Stimulated activated CD4-positive, alpha-beta T cell treated with anti-CD3 and anti-CD28 coated beads, Interleukin-1b, Interleukin-23, amount 100 ng/mL, for 1 hour (primary cell): ENCODE measurements at places on chromosomes 7 and 10.
A peak's percentile ranks its signal among the peaks of the same experiment; 100 is the strongest.

- DNase-seq = no peak
These were observed 22.5 kb downstream of the EPHB4 start for GRCh38 chr7:100804681-100805431.

DNA sequence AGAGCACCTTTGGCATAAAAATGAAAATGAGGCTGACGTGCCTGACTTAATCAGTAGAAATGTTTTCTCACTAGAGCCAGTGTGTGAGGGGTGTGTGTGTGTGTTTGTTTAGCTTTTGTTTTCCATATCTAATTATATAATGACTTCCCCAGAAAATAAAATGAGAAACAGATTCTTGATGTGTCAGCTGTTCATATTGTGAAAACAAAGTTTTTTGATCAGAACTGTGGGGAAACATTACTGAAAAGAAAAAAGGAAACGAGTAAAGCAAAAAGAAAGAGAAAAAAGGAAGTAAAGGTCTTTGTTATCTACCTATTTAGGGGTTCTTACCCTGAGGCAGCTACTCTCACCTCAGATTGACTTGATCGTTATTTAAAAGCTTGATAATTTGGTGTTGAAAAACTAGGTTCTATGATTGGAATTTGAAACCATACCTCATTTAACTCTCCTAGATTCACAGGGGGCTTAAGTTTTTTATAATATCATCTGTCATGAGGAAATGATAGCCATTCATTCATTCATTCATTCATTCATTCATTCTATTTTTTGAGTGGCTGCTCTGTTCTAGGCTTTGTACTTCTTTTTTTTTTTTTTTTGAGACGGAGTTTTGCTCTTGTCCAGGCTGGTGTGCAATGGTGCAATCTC is 58.0 kb downstream of the CREM start:
- no peak for DNase-seq

GRCh38 chr7:93747019-93747418 is 143.5 kb downstream of the TFPI2 start:
- DNase-seq = no peak

DNA sequence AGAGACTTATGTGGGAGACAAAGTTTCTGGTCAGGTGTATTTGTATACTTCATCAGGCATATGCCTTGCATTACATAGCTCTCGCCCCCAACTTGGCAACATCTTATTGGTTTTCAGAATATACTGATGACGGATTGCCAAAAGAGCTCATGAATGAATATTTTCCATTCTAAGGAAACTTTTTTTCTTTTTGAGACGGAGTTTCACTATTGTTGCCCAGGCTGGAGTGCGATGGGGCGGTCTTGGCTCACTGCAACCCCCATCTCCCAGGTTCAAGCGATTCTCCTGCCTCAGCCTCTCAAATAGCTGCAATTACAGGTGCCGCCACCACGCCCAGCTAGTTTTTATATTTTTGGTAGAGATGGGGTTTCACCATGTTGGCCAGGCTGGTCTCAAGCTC is 6.0 kb downstream of the CYCS start:
- no peak for DNase-seq

DNA sequence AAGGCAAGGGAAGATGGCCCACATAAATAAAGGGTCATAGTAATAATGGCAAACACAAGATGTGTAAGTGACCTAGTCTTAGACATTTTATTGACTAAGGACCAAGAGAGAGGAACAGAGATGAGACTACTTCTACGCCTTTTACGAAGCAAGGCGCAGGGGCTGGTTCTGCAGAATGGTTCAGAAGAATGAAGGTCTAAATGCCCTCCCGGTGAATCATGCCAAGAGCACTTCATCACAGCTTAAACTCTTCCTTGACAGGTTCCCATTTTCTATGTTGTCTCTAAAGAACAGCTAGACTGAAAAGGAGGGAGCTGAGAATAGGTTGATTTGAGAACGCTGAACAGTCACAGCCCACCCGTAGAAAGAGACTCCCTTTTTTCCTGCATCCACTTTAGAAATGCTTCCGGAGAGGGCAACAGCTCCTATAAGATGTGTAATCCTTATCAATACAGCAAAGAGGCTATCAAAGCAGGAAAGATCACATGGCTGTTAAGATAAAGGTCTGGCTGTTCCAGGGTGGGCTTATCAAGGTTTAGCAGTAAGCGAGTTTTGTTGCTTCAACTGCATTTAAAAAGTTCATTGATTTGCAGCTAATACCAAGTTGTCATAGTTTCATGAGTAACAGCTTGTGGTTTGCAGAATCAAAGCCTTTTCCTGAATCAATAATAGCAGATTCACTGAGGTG is 93.4 kb upstream of the AUTS2 start:
- no peak for DNase-seq

DNA sequence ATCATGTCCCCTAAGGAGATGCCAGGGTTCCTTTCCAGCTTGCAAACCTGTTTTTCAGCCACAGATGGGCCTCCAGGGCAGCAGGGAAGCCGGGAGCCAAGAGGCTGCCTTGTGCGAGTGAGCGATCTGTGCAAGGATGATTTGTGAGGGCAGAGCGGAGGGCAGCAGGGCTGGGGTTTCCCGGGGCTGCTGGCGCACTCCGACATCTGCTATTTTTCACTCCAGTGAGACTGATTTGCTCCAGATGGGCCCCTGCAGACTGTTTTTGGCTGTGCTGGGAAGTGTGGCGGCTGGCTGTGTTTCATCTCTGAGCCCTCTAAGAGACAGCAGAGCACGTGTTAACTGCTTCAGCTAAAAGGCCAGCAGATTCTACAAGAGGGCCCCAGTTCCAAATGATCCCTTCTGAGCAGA is 466.2 kb downstream of the TYW1 start:
- no peak for DNase-seq

DNA sequence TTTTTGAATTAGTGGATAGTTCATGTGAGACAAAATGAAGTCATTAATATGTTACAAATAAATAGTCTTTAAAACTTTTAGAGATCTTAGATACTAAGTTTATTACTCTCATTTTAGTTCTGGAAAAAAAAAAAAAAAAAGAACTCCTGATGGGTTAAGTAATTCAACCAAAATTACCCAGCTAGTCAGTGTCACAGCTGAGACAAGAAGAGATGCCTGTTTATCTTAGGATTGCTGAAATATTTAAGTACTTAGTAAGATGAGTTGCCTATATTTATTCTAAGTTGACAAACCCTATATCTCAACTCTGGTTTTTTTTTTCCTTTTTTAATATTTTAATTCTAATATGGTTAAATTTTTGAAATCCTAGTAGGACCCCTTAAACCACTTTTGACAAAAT is 781.0 kb upstream of the LRRN3 start:
- no peak for DNase-seq

GRCh38 chr10:116761883-116762282 is 19.5 kb upstream of the HSPA12A start:
- DNase-seq = no peak

GRCh38 chr7:80910228-80910627 is 8.6 kb downstream of the SEMA3C start:
- no peak for DNase-seq

- no peak for DNase-seq
These were observed 155.7 kb downstream of the LCOR start for GRCh38 chr10:96987842-96988175.

- no peak for DNase-seq
These were observed 144.1 kb upstream of the FAM171A1 start for GRCh38 chr10:15515202-15515601.

DNA sequence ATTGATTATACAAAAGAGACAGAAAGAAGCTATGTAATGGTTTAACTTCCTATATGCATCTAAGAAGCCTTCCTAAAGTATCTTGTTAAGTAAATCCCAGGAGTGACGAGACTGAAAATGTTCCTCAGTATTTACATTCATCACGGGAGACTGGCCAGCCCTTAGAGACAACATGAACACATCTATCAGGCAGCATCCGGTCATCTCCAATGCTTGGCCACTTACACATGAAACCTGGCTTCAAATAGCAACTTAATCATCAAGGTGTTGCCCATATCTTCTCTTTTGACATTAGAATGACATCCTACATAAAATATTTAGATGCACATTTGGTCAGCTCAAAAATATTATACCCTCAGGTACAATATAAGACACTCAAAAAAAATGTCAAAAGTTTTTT is 33.8 kb downstream of the ERCC6 start:
- DNase-seq = no peak

DNA sequence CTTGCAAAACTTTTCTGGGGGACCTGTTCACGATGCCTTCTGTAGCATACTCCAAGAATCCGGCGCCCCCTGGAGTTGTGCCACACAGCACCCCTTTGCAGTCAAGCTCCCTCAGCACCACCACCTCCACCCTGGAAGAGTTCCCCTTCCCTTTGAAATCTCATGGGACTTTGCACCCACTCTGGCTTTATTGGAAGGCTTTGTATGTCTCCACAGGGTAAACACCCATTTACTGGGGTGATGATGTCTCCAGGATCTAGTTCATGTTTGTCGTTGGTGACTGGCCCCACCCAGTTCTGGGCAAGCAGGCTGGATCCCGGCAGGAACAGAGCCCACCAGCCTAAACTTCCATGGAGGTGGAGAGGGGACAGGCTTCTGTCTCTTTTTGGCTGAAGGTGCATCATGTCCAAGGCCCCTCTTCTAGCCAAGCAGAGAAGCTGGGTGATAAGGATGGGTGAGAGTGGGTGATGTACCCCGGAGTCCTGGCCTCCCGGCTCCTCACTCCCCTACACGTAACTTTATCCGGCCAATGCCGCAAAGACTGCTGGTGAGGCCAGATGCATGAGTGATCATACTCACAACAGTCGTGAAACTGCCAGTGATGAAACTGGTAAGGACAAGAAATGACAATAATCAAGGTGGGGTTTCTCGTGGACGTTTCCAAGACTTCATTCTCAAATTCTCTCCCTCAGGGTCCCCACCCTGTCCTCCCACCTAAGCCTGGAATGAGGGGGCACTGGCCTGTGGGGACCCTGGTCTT is 695 bp upstream of the CLDN4 start:
- no peak for DNase-seq

DNA sequence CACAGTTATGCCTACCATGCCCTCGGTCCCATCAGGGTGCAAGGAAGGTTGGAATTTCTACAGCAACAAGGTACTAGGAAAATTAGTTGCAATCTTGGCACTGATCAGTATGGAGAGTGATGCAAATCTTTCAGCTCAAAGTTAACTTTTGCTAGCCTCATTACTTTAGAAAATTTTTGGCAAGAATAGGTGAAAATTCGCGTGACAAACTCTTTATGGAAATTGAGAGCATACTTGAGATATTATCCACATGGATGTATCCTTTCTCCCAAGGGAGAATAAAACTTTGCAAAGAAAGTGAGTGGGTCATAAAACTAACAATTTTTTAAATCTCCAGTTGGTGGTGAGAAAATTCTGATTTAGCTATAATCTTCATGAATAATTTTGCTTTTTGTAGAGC is 71.1 kb upstream of the SLC39A12 start:
- DNase-seq = no peak

DNA sequence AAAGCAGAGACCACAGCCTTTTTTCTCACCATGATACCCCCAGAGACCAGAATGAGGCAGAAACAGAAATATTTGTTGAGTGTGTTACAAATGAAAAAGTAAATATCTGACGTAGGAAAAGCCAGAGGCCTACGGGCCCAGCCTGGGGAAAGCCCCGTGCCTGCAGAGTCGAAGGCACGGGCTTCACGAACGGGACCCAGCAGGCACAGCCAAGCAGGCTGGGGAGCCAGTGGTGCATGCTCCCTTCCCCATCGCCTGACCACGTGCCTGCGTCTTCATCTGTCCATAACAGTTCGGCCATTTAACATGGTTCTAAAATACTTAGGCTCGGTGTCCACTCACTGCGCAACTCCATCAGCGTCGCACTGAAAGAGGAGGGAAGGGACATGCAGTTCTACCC is 50.8 kb downstream of the SLIT1 start:
- no peak for DNase-seq

- DNase-seq = no peak
These were observed 42.1 kb upstream of the MKRN1 start for GRCh38 chr7:140521421-140521820.

- DNase-seq = no peak
These were observed 199.9 kb upstream of the KMT2E start for GRCh38 chr7:104814126-104814525.

- DNase-seq = no peak
These were observed 74.1 kb downstream of the VIPR2 start for GRCh38 chr7:159070431-159071148.

DNA sequence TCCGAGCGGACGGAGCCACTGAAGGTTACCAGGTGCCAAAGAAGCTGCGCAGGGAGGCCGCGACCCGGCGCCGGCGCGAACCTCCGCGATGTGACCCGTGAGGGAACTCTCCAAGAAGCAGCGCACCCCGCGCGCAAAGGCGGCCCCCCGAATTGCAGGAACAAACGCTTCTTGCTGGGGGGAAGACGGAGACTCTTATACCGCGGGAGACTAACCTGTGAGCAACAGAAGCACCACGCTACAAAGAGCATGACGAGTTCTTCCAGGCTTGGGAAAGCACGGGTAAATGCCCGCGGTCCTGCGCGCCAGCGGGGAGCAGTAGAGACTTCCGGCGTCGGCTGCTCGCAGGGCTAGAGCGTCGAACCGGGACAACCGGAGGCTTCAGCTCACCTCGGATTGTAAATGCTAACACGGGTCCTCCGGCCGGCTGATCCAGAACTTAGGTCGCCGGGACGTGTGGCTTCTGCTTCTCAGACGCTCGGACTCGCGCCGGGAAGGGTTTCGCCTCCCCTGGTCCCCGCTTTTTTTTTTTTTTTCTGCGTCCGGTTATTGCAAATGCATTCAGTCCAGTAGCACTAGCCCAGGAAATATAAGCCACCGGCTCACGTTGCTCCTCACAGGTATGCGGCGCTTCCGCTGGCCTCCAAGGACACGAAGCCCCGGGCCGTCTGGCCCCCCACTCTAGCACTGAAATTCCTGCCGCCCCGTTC is at the start of gene COA1:
COA1 (minus strand) TSS at position 310 of the 710 bp plus-strand sequence. CDS start 80,909 bp downstream, outside the sequence.
- peak; percentile 71 for DNase-seq

DNA sequence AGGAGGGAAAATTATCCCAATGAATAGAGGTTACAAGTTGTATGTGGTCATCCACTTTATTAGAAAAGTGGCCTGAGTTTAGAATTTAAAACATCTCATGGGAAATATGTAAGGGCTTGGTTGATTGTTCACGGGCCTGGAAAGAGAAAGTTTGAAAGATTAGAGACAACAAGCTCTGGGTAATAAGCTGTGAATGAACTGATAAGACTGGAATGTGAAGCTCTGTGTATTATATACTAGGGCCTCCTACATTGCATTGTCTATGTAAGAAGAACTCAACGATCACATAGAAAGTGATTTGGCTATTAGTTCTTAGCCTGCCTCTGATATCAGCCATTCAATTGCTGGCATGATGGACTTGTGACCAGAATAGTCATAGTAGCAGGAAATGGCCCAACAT is 199.2 kb upstream of the MAGI2 start:
- no peak for DNase-seq

- no peak for DNase-seq
These were observed 32.5 kb downstream of the PRKAR2B start for GRCh38 chr7:107076781-107077698.
